ENCODE measurements at places on chromosomes 12 and 14.

- no peak for DNase-seq
These were observed 7.6 kb upstream of the EID3 start for GRCh38 chr12:104295954-104296353.

DNA sequence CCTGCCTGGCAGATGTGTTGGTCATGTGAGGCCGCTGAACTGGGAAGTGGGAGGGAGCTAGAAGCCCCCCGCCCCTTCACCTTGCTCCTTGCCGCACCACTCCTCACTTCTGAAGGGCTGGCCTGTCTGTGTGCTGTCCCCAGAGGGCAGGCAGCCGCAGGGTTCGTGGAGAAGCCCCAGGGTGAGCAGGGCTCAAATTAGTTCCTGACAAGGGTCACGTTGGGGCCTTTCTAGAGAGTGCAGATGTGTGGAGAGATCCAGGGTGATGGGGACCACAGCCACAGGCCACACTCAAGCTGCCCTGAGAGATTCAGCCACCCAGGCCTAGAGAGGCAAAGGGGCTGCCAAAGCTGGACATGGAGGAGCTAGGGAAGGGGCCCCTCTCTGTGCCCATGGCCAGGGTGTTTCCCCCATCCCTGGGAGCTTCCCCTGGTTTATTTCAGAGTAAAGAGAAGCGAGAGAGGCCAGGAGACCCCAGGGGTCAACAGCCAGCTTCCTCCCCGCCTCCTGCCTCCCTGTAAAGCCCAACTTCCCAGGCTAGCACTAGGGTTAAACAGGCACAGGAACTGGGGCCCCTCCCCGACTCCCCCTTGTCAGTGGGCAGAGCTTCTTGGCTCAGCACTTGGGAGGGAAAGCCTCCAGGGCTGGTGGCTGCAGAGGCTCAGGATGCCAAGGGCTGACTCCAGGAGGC is 16.2 kb downstream of the SLC25A29 start:
- no peak for DNase-seq

DNA sequence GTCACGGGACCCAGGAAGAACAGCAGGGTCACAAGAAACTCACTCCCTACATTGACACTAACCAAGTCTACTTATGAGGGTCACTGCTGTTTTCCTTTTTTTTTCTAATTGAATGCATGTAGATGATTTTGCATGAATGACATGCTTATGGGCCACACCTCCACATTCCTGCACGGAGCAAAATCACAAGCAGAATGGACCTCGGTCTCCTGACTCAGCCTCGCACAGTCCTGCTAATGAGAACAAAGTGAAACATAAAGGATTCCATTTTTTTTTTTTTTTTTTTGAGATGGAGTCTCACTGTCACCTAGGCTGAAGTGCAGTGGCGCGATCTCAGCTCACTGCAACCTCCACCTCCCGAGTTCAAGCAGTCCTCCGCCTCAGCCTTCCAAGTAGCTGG is 12.3 kb downstream of the SCARB1 start:
- no peak for DNase-seq

- no peak for DNase-seq
These were observed 76.9 kb downstream of the PTCSC3 start for GRCh38 chr14:36099619-36100018.

GRCh38 chr12:107903341-107904061 is 129.0 kb downstream of the ASCL4 start:
- peak; percentile 5 for DNase-seq

DNA sequence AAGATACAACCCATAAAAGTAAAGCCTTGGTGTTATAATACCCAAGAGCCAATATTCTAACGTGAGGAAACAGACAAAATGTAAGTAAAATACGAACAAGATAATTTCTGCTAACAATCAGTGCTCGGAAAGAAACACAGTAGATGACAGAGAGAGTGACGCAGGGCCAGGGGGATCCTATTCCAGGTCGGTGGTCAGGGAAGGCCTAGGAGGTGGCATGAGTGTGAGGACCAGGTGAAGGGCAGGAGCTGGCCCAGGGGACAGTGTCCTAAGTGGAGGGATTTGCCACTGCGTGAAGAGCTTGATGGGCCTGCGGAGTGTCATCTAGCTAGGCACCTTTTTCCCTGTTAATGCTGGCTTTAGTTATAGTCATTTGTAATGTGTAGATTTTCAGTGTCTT is 35.3 kb downstream of the ETV6 start:
- DNase-seq, result no peak

GRCh38 chr12:29566441-29566840 is 69.0 kb upstream of the OVCH1 start:
- DNase-seq, result no peak

GRCh38 chr14:21917699-21918436 is 244.2 kb upstream of the OR4E1 start:
- peak; percentile 24 for DNase-seq

DNA sequence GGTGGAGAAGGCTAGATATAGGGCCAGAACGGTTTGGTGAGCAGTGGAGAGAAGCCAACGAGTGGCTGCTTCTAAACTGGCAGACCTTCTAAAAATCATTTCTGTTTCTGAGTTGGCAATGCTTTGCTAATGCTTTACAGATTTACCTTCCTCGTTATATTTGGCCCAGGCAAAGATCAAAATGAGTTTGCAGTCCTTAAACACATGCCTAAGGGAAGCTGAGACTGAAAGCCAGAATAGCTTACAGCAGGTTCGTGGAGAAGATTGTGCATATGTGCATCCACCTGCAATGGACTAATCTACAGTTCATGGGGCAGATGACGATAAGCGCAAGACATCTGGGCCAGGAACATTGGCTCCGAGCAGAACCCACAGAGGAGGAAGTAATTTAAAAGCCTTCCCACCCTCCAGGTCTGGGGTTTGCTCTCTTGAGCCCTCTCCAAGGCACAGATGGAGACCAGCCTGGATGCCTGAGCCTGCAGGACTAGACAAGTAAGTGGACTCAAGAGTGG is 99.4 kb downstream of the NINJ2 start:
- DNase-seq, result no peak

- DNase-seq, result no peak
These were observed 56.8 kb downstream of the BTG1 start for GRCh38 chr12:92088805-92089204.

DNA sequence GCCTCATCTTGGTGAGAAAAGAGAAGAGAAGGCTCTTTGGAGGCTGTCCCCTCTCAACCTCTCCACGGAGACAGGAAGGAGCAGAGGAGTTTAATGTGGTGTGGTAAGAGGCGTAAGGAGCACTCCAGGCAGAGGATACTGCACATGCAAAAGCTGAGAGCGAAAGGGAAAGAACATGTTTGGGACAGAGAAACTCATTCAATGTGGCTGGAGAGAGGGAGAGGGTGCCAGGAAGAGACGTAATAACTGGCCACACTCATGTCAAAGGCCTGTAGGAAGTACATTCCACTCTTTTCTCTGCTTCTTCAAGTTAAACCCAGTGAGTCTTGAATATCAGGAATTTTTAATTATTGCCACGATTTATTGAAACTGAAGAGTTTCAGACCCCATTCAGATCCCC is 12.0 kb downstream of the VDR start:
- DNase-seq, result no peak

DNA sequence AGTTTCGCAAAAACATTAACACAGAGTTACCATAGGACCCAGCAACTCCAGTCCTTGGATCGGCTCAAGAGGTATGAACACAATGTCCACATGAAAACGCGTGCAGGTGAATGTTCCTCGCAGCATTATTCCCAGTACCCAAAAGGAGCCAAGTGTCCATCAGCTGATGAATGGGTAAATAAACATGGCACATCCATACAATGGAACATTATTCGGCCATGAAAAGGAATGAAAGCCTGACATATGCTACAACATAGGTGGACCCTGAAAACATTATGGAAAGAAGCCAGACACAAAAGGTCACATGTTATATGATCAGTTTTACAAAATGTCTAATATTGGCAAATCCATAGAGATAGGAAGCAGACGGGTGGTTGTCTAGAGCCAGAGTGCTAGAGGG is 9.1 kb downstream of the RILPL1 start:
- DNase-seq, result no peak

- DNase-seq, result no peak
These were observed 14.8 kb downstream of the SGPP1 start for GRCh38 chr14:63713058-63713457.

DNA sequence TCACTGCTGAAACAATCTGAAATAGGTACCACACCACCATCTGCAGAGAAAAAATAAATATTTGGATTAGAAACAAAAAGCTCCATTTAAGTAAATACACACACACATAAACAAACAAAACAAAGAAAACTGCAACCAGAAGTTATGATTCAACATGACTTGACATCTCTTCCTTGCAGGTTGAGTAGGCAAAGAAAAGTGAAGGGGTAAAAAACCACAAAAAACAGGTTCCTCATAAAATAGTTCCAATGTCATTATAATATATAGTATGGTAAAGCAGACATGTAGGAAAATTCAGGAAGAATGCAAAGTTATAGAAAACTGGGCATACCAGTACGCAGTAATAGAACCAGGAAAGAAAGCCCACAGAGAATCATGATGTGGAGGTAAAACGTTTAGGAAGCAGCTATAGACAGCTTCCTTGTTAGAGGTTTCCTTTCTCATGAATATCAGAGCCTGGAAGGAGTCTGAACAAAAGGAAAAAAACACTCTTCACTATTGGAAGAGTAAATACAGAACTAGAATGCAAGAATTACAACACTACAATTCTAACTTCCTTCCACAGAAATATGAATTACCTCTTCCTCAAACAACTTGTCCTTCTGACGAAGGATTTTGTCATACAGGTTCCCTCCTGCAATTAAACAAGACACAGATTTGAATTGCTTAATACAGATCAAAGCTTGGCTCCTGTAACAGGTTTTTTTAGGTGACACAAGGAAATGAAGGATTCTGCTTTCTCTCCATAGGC is 6.1 kb downstream of the NEK9 start:
- no peak for DNase-seq

DNA sequence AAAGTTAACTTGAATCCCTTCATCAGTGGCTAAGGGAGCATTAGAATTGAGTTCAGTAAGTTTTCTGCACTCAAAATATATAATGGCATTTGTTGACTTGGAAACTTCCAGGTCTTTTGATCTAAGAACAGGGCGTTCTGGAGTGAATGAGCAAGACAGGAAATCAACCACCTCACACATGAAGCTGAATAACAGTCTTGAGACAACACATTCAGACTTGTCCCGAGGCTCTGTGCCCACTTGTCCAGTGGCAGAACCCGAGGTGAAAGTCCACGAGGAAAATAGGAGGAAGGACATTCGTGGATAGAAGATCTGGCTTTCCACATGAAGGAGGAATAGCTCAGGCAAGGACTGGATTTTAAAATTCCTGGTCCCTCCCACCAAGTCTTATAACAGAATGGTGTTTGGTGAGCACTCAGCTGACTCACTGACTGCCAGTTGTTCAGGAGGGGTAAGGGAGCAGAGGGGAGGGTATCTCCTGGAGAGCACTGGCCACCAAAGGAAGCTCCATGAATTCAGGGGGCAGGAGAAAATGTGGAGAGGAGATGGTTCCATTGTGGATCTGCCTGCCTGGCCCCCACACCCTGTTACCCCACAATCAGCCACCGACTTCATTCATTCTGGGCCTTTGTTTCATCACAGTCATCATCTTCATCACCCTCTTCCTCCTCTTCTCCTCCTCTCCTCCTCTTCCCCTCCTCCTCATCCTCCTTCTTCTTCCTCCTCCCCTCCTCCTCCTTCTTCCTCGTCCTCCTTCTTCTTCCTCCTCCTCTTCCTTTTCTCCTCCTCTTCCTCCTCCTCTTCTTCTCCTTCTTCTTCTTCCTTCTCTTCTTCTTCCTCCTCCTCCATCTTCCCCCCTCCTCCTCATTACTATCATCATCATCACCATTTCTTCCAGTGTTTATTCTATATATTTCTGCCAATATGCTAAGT is 620.1 kb downstream of the MED13L start:
- no peak for DNase-seq

GRCh38 chr12:114668886-114669288 is 15.1 kb downstream of the TBX3 start:
- DNase-seq, result no peak

DNA sequence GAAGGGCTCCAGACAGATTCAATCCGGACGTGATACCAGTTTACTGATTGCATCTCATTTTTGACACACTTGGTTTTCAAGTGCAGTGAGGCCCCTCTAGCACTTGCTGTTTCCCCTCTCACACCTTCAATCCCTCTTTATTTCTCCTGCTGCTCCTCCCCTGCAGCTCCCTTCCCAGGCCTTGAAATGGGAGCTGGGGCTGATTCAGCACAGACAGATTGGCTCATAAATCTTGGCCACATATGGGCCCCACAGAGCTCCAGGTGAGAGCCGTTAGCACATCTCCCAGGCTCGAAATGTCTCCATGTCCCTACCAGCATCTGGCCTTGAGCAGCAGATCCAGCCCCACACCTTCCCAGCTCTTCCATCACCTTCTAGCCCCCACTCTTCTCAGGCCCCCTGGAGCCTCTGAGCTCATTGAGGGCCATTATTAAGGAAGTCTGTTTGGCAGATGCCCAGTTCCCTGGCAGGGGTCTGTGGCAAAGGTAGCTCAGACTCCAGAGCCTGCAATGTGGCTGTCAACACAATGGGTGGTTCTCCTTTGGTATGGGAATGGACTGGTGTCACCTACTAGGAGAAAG is 220.3 kb upstream of the FKBP4 start:
- no peak for DNase-seq

DNA sequence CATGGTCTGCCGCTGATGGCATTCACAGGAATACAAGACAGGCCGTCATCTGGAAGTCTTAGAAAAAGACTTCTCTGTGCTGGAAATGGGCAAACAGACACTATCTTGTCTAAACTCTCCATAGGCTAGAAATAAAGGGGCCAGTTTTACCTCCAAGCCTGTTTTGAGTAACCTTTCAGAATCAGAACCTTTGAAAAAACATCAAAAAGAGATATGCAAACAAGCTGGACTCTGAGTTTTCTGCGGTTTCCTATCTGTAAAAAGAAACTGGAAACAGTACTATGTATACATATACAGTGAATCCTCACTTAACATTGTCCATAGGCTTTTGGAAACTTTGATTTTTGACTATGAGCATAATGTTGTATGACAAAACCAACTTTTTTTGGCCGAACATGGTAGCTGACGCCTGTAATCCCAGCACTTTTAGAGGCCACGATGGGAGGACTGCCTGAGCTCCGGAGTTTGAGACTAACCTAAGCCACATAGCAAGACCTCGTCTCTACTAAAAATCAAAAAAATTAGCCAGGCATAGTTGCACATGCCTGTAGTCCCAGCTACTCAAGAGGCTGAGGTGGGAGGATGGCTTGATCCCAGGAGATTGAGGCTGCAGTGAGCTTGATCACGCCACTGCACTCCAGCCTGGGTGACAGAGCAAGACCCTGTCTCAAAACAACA is 92.9 kb upstream of the MAX start:
- no peak for DNase-seq

GRCh38 chr14:95562892-95563685 is 28.2 kb downstream of the GLRX5 start:
- no peak for DNase-seq

DNA sequence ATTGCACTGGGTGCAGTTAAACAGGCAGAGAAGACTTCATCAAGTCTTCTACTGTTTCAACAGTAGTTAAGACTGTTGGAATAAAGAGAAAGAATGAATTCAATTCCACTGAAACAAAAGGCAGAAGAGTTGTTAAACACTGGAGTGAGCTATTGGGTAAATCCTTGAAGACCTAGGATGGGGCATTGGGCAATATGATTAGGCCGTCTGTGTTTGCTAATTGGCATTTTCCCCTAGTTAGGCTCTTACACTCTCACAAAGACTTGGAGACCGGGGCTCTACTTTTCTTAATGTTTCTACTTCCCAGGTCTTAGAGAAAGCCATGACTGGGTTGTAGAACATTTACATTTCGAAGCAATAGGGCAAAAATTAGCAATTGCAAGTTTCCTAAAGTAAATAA is 402.1 kb downstream of the NAV3 start:
- no peak for DNase-seq

GRCh38 chr12:79058342-79058741 is 193.8 kb downstream of the SYT1 start:
- no peak for DNase-seq

Data from stimulated activated CD4-positive, alpha-beta T cell treated with anti-CD3 and anti-CD28 coated beads, TNF-alpha, amount 100 ng/mL, for 1 hour (primary cell).